ENCODE measurements at places on chromosomes 2 and 18. TPM values are rescaled to one million over a fixed set of nuclear protein-coding genes. Genes with fewer than 3 reads are reported as not detected.

DNA sequence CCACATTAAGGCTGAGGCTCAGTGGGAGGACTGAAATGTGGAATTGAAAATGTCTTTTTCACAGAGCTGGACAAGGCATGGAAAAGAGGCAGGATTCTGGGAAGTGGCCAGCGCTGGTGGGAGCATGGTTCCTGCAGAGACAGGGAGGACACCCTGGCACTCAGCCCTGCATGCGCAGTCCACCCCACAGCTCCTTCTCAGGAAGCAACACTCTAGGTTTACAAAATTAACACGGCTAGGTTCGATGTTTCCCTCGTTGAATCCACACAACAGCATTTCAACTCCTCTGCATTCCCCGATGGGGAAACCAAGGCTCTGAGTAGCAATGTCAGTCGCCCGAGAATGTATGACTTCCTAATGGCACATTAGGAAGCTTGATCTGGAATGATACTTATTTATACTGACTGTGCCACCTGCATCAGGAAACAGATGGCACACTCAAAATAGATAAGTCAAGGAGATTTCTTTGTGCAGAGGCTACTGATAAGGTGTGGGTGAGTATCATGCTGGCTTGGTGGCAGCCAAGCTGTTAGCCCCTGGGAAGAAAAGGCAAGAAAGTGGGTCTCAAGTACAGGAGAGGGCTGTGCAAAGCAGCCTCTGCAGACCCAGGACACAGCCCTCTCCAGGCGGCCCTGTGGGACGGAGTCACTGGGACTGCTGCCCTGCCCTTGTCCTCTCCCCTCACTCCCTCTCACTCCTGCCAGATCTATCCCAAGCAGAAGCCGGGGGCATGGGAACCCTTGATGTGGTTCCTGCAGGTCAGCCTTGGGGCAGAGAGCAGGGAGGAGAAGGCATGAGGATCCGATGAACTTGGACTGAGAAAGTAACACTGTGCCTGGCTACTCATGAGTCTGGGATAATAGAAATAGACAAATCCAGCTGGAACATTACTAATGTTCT is 158.4 kb upstream of the FHL2 start:
- H3K36me3 ChIP-seq: no peaks in the 10 kb centered on the region
- H3K4me3 ChIP-seq: no peak overlapping the region
- peaks cover 5% of the 10 kb centered on the region for H3K27me3 ChIP-seq
- no peaks in the 10 kb centered on the region for H3K4me1 ChIP-seq
- no peak for DNase-seq
- H3K27ac ChIP-seq: no peak overlapping the region

GRCh38 chr2:96247896-96248295 is 17.9 kb downstream of the TMEM127 start:
- peaks cover 17% of the 10 kb centered on the region for H3K4me1 ChIP-seq
- peaks cover 6% of the 10 kb centered on the region for H3K36me3 ChIP-seq
- H3K27ac ChIP-seq: no peak overlapping the region
- H3K27me3 ChIP-seq: no peaks in the 10 kb centered on the region
- no peak overlapping the region for H3K4me3 ChIP-seq

DNA sequence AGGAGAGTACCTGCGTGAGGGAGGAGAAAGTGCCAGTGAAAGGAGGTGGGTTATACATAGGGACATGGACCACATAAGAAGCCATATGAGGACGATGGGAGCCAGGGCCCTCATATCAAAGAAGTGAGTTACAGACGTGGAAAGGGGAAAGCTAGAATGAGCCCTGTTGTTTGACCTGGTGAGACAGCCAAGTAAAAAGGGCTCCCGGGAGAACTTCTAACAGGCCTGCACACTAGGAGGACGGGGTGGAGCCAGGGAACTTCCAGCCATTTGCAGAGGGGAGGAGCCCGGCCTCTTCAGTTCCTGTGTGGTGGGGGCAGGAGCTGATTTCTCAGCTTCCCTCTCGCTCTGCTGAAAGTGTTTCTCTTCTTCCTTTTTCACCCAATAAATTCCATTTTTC is 84.1 kb upstream of the SLC66A3 start:
- no peaks in the 10 kb centered on the region for H3K36me3 ChIP-seq
- H3K4me3 ChIP-seq: no peak overlapping the region
- H3K27me3 ChIP-seq: no peaks in the 10 kb centered on the region
- no peaks in the 10 kb centered on the region for H3K4me1 ChIP-seq
- DNase-seq: no peak

- DNase-seq: no peak
- H3K27me3 ChIP-seq: no peaks in the 10 kb centered on the region
- H3K4me1 ChIP-seq: no peaks in the 10 kb centered on the region
- no peak overlapping the region for H3K27ac ChIP-seq
- H3K36me3 ChIP-seq: no peaks in the 10 kb centered on the region
- H3K4me3 ChIP-seq: no peak overlapping the region
These were observed 104.4 kb upstream of the GLI2 start for GRCh38 chr2:120631236-120631635.

GRCh38 chr2:83340424-83340823 is 1118.7 kb downstream of the SUCLG1 start:
- no peak overlapping the region for H3K27ac ChIP-seq
- no peaks in the 10 kb centered on the region for H3K4me1 ChIP-seq
- no peaks in the 10 kb centered on the region for H3K27me3 ChIP-seq
- H3K4me3 ChIP-seq: no peak overlapping the region
- no peaks in the 10 kb centered on the region for H3K36me3 ChIP-seq

- no peak for DNase-seq
- H3K4me1 ChIP-seq: no peaks in the 10 kb centered on the region
- H3K27me3 ChIP-seq: no peaks in the 10 kb centered on the region
- no peak overlapping the region for H3K27ac ChIP-seq
These were observed 46.4 kb upstream of the MAP4K3 start for GRCh38 chr2:39483534-39483933.

- H3K4me1 ChIP-seq: no peaks in the 10 kb centered on the region
- H3K27me3 ChIP-seq: no peaks in the 10 kb centered on the region
- no peak overlapping the region for H3K27ac ChIP-seq
These were observed 217.7 kb downstream of the EIPR1 start for GRCh38 chr2:3159782-3160545.

- no peaks in the 10 kb centered on the region for H3K4me1 ChIP-seq
- no peaks in the 10 kb centered on the region for H3K27me3 ChIP-seq
- no peak overlapping the region for H3K27ac ChIP-seq
- H3K36me3 ChIP-seq: no peaks in the 10 kb centered on the region
- no peak overlapping the region for H3K4me3 ChIP-seq
These were observed 6.2 kb upstream of the ARMC9 start for GRCh38 chr2:231191896-231192872.

GRCh38 chr2:219123356-219124135 is 37.1 kb downstream of the NHEJ1 start:
- H3K36me3 ChIP-seq: no peaks in the 10 kb centered on the region
- DNase-seq: no peak
- no peaks in the 10 kb centered on the region for H3K27me3 ChIP-seq
- H3K4me1 ChIP-seq: peaks cover 12% of the 10 kb centered on the region
- H3K27ac ChIP-seq: no peak overlapping the region

- H3K4me3 ChIP-seq: no peak overlapping the region
- no peaks in the 10 kb centered on the region for H3K36me3 ChIP-seq
- H3K27me3 ChIP-seq: no peaks in the 10 kb centered on the region
- no peak for DNase-seq
- H3K27ac ChIP-seq: no peak overlapping the region
These were observed 62.8 kb downstream of the ICA1L start for GRCh38 chr2:202808754-202809153.

- no peak overlapping the region for H3K4me3 ChIP-seq
- no peak overlapping the region for H3K27ac ChIP-seq
- H3K27me3 ChIP-seq: no peaks in the 10 kb centered on the region
- H3K36me3 ChIP-seq: no peaks in the 10 kb centered on the region
- no peaks in the 10 kb centered on the region for H3K4me1 ChIP-seq
These were observed 88.7 kb upstream of the ATL2 start for GRCh38 chr2:38465789-38466127.

DNA sequence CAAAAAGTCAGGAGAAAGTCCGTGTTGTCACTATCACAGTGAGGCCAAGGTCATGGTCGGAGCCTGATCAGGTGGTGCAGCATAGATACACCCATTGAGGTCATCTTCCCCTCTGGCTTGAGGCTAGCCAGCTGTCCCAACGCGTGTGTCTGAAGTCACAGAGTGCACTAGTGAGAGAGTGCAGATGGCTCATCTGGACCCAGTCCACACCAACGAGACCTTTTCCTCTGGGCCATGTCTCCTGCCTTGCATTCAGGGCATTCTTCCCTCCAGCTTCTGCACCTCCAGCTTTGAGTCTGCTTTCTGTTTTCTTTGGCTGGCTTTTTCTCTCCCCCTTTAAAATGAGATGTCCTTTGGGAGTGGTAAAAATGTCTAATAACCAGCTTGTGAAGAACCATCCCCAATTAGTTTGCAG is 146.9 kb downstream of the TDRD15 start:
- no peak overlapping the region for H3K27ac ChIP-seq
- no peak overlapping the region for H3K4me3 ChIP-seq
- H3K36me3 ChIP-seq: no peaks in the 10 kb centered on the region
- no peaks in the 10 kb centered on the region for H3K27me3 ChIP-seq
- no peaks in the 10 kb centered on the region for H3K4me1 ChIP-seq

- H3K27ac ChIP-seq: no peak overlapping the region
- no peaks in the 10 kb centered on the region for H3K27me3 ChIP-seq
- H3K4me1 ChIP-seq: no peaks in the 10 kb centered on the region
- no peak for DNase-seq
These were observed 299.4 kb downstream of the AGAP1 start for GRCh38 chr2:235793163-235793752.

Gene APLF
- total RNA-seq: 4.0 TPM

Gene KCNS3
- not detected for total RNA-seq

Gene SLC23A3
- 2.3 TPM for total RNA-seq

Gene CFAP65
- not detected for total RNA-seq

Gene SERPINB4
- total RNA-seq: not detected

Measured in CD8-positive, alpha-beta memory T cell (primary cell).